Hepatocyte (in vitro differentiated cells): ENCODE measurements at places on chromosomes 2 and 18. TPM values are rescaled to one million over a fixed set of nuclear protein-coding genes. Genes with fewer than 3 reads are reported as not detected.

OSR1 gene
- 16.1 and 19.8 TPM in 2 replicates for total RNA-seq

RAB17 gene
- 56.8 and 58.3 TPM in 2 replicates for total RNA-seq

IL18RAP gene
- total RNA-seq = 0.40 and 0.80 TPM in 2 replicates

- DNase-seq = peak; percentile 17
Measured at GRCh38 chr18:59631583-59632181, 65.5 kb downstream of the CCBE1 start.

DNA sequence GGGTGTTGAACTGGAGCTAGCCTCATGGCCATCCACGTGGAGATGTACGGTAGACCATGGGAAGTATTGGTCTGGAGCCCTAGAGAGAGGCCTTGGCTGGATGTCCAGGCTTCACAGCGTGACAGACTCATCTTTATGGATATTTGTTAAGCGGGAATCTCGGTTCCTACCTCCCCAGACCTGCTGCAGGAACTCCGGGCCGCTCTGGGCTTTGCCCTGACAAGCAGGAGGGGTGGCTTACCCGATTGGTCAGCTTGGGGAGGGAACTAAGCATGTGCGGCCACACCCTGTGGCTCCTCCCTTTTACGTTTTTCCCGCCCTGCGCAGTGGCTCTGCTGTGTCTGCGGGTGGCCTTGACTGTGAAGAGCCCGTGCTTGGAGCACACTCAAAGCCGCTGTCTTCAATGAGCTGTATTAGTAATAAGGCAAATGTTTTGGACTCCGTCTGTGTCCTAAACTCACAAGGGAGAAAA is 52.3 kb downstream of the PAPOLG start:
- DNase-seq = no peak

DNA sequence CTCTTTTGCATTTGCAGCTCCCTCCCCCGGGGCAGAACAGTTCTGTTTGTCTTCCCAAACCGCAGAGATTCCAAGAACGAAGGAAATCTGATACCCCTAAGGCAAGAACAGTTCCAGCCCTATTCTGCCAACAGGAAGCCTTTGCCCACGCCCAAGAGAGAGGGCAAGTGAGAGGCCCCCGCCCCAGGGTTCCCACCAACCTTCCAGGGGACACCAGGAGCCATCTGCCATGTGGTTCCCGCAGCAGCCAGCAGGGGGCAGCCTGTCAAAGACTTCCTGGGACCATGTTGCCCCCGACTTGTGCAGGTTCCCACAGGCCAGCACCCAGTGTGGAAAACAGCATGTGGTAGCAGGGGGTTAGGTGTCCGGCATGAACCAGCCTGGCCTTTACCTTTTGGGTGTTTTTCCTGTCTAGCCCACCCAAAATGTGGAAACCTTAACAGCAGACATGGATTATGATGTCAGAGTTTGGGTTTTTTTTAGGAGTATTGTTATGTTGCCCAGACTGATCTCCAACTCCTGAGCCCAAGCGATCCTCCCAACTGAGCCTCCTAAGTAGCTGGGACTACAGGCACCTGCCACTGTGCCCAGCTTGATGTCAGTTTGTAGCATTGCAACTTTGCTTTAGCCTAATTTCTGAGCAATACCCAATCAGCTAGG is 21.7 kb upstream of the EFHD1 start:
- DNase-seq = peak; percentile 44

- no peak for DNase-seq
Measured at GRCh38 chr18:23906658-23907057, 107.9 kb upstream of the TTC39C start.

DNA sequence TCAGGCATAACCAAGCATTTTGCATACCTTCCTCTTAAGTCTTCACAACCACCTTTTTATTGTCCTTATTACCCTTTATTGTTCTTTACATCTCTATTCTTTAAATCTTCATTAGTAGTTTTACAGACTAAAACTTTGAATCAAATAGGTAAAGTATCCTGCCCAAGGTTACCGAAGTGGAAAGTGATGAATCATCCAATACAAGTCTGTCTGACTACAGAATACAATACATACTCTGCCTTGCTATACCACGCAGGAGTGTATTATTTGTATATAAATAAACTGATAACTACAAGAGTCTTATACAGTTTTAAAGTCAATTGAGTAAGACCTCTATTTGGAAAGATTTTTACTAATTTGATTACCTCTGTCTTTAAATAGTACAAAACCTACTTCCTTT is 196.0 kb downstream of the ZEB2 start:
- DNase-seq = no peak

DNA sequence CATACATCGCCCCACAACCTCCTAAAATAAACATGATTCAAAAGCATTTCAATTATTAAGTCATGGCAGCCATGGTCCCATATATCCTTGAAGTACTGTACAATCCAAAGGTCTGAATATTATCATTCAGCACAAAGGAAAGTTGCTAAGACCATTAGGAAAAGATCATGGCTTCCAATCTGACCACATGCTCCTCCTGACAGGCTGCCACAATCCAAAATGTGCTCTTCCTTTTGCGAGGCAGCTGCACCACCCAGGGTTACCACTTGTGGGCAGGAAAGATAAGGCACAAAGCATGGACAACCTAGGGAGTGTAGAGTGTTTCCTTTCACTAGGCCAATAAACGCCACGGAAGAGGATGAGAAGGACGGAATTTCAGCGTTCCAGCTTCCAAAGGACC is 5.4 kb downstream of the BOLA3 start:
- no peak for DNase-seq

DNA sequence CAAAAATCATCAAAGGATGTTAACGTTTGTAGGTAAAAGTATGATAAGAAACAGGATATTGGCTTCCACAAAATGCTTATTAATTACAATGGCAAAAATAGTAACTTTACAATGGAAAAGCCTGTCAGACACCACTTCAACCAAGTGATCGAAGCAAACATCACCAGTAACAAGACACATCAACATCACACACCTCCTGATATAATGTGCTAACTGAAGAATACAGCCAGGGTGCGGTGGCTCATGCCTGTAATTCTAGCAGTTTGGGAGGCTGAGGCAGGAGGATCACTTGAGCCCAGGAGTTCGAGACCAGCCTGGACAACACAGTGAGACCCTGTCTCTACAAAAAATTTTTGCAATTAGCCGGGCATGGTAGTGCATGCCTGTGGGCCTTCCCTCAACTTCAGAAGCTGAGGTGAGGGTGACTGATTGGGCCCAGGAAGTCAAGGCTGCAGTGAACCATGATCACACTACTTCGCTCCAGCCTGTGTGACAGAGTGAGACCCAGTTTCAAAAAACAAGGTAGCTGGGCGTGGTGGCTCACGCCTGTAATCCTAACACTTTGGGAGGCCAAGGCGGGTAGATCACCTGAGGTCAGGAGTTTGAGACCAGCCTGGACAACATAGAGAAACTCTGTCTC is 15.0 kb downstream of the MGAT4A start:
- DNase-seq = no peak

DNA sequence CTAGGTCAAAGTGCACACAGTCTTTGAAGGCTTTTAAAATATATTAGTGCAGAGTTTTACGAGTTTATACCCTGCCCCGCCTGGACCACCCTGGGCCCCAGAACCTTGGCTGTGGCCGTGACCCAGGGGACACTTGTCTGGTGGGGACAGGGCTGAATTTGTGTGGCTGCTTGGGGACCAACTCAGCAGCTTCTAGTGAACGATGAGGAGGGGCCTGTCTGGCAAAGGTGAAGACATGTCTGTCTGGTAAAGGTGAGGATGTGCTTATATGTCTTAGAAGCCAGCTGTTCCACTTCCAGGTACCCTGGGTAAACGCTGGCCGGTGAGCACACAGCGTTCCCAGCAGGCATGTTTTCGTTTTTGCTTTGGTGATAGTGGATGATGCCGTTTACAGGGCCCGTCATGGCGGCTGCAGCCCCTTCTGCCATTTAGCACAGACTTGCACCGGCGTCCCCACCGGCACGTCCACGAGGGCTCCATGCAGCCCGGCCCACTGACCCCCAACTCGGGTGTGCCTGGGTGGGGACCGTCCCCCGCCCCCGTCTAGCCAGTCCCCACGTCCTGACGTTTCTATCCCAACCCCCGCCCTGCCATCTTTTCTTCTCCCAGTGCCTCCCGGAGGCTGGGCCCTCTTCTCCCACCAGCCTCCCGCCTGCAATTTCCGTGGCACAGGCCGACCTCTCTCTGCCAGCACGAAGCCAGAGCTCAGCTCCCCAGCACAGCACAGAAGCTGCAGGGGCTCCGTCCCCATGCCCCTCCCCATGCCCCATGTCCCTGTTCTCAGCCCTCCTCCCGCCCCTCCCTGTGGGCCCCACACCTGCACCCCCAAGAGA is 67.8 kb downstream of the SLC66A2 start:
- DNase-seq = no peak

DNA sequence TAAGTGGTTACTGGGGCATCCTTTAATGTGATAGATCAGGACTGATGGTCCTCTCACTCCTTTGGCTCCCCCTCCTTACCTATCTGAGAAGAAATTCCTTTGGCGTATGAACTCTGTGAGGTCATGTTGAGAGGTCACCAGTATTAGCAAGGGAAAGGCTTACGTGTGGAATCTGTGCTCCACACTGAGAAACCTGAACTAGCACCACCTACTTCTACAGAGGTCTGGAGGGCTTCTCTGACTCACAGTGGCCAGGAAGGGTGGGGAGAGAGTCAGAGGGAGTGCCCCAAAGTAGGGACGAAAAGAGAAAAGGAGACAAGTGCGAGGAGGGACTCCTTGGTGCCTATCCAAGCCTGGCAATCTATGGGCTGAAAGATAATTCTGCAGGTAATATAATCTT is 348.6 kb downstream of the TNS1 start:
- DNase-seq = no peak

DNA sequence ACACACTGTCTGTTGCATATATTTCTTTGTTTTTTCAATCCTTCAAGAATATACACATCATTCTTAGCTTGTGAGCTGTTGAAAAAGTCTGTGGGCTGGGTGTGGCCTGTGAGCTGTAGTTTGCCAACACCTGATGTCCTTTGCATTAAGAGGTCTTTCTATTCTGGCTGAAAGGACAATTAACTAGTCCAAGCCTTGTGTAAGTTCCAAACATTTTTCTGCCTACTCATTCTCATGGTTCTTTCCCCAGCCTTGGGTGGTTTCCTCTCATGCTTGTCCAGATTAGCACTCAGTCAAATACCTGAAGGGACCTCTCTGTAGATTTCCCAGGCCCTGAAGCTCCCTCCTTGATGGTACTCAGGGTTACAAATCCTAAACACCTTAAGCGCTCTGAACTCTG is 57.8 kb upstream of the NABP1 start:
- DNase-seq = no peak

DNA sequence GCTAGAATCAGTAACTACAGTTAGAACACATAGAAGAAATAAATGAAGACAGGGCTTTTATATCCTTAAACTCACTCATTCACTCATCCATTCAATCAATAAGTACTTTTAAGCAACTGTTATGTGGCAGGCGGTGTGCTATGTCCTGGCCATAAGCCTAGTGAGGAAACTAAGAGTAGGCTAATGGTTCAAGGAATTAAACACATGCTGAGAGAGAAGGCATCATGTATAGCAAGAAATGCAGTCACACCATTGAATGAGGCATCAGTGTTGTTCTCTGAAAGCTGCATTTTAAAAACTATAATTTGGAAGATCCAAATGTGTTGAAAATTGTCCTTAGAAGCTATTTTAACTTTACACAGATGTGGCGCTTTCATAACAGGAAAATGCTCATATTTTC is 86.5 kb upstream of the DTNA start:
- DNase-seq = no peak

DNA sequence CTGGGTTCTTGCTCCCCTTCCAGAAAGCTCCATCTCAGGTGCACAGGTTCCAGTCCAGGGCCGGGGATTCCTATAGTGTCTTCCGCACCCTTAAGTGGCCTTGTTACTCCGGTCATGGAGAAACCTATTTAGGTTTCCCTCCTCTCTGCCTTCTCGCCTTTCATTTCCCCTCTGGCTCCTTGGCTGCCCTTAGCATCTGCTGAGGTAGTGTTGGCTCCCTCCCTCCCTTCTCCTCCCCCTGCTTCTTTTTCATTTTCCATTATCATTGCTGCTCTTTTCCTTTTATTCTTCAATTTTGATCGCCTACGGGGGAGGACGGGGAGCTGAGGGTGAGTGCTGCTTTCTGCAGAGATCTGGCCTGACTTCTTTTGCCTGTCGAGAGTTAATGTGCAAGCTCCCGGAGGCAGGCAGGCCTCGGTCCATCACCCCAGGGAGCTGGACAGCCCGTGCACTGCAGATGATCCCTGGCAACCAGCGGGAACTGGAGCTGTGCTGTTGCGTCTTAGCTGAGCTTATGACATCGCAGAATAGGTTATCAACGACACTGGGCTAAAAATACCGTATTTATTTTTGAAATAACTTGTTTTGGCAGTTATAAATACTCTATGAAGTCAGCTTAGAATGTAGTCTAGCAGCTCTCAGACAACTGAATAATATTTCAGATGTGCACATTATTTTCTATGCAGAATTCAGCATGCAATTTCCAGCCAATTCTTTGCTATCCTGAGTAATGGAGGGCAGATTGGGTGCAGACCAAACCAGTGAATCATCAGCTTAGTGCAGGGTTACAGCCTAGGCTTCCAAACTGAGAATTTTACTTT is 141.9 kb downstream of the SLC4A3 start:
- DNase-seq = no peak

GRCh38 chr2:38074058-38074763 is 1.7 kb downstream of the CYP1B1 start:
- DNase-seq = no peak

GRCh38 chr18:55338978-55339650 is 248.9 kb downstream of the TCF4 start:
- no peak for DNase-seq
